ENCODE measurements at places on chromosomes 2 and 18.

GRCh38 chr2:73839653-73840411 lies 11.1 kb downstream of the STAMBP start:
- DNase-seq, result no peak

DNA sequence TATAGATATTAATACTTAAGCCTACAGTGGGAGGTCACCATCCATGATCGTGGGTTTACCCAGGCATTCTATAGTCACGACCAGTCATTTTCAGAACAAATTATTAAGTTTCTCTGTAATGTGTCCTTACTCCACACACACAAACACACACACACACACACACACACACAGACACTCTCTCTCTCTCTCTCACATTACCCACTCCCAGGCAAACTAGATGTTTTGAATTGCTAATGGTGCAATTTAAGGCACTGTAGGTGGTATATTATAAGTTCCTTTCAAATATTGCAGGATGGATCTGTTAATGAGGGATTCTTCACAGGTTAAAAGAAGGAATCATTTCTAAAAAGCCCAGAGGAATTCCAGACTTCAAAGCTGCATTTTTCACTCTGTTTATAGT lies 657.8 kb downstream of the MBD2 start:
- no peak for DNase-seq

DNA sequence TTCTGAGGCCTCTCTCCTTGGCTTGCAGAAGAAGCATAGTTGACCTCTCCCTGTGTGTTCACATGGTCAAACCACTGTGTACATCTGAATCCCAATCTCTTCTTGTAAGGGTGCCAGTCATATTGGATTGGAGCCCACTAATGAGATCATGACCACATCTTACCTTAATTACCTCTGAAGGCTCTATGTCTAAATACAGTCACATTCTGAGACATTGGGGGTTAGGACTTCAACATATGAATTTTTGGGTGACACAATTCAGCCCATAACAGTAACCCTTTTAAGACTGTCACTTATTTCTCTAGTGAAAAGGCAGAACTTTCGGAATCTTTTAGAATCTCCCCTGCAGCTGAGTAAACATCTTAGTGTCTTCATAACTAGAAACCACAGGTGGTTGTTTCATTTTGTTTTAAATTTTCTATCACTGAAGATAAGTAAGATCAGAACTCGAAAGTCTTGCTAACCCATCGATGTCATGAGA lies 33.3 kb downstream of the BMP10 start:
- DNase-seq, result no peak

DNA sequence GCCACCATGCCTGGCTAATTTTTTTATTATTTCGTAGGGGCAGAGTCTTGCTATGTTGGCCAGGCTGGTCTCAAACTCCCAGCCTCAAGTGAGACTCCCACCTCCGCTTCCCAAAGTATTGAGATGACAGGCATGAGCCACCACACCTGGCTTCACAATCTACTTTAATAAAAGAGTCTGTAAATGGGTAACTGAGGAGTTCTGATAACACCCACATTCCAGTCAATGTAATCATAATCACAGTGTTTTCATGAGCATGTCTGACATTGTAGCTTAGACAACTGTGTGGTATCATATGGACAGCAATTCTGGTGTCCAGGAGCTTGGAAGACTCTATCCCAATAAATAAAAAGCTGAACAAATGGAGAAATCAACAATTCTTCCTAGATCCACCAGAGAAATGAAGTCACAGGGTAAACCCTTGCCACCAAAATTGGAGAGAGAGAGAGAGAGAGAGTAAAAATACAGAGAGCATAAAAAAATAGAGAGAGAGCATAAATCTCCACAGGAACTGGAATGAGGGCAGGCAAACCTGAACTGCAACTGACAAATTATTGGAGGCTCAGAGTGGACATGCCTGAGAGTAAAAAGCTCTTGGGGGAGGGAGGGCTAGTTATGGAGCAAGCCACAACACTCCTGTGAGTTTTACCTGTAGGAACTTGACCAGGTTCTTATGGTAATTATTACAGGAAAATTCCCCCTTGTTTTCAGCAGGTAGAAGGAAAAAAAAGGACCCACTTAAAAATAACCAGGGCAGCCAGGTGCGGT lies 12.4 kb upstream of the NBEAL1 start:
- no peak for DNase-seq

GRCh38 chr2:61326423-61326822 lies 144.5 kb downstream of the USP34 start:
- no peak for DNase-seq

All from stimulated activated CD8-positive, alpha-beta memory T cell treated with anti-CD3 and anti-CD28 coated beads, Interleukin-7, amount 100 ng/mL, for 4 hours (primary cell).